Hippocampal formation (tissue), 2 donors: ENCODE measurements at places on chromosomes 7 and 10.
A peak's percentile ranks its signal among the peaks of the same experiment; 100 is the strongest.

GRCh38 chr7:96401200-96401599 is 79.3 kb upstream of the SLC25A13 start:
- no peak for DNase-seq

DNA sequence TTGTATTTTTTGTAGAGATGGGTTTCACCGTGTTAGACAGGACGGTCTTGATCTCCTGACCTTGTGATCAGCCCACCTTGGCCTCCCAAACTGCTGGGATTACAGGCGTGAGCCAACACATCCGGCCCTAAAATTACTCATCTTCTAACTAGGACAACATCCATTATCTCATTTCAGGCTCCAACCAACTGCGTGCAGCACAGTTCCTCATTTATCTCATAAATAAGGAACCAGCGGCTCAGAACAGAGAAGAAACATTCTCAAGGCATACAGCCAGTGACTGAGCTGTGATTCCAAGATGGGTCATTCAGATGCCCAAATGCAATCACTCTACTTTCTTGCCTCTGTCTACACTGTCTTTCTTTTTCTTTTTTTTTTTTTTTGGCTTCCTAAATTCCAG is 356.1 kb downstream of the ELMO1 start:
- no peak for DNase-seq

GRCh38 chr10:122098924-122099323 is 110.0 kb downstream of the TACC2 start:
- no peak for DNase-seq

DNA sequence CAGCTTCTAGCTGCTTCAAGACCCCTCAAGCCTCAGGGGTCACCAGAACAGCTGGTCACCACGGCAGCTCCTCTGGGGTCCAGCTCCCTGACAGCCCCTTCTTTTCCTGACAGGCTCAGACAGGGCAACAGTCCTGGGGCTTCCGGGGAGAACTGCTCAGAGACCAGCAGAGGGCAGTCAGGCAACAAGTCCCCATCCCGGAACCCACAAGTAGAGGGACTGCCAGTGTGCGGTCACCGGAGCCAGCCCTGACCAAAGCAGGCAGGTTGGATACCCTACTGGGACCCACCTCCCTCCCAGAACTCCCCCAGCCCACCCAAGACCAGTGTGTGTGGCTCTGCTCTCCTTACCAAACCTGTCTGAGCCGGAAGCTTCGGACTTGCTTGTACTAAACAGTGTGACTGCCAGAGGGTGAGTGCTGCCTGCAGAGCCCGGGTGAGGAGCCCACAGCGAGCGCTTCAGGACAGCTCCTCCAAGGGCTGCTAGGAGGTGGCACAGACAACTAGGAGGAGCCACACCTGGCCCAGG is 40.3 kb downstream of the YKT6 start:
- peak; percentile 47 for DNase-seq

DNA sequence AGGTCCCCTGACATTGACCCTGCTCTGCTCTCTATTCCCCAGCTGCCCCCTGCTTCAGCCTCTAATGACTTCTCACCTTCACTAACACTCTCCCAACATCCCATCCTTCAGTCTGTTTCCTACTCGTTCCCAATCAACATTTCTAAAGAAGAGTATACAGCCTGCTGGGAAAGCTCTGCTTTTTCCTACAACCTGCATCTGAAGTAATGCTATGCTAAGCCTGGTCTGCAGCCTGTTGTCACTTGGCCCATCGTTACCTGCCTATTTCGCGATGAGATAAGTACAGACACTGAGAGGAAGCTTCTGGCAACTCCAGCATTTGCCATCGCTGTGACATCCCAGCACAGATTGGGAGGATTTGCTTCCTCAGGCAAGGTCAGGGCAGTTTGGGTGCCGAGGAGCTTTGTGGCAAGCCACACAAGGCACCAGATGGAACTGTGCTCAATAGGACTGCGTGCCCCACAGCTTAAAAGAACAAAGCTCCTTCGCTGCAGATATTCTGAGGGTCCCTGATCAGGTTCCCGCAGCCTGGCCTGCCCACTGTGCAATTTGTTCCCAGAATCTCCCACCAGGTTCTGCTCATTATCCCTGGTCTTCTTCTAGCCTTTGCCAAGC is 51.4 kb downstream of the PKD1L1 start:
- DNase-seq, result no peak

- no peak for DNase-seq
These were observed 12.2 kb upstream of the RSBN1L start for GRCh38 chr7:77684030-77684429.

GRCh38 chr7:76123316-76123715 is 75.4 kb downstream of the MDH2 start:
- DNase-seq, result no peak

DNA sequence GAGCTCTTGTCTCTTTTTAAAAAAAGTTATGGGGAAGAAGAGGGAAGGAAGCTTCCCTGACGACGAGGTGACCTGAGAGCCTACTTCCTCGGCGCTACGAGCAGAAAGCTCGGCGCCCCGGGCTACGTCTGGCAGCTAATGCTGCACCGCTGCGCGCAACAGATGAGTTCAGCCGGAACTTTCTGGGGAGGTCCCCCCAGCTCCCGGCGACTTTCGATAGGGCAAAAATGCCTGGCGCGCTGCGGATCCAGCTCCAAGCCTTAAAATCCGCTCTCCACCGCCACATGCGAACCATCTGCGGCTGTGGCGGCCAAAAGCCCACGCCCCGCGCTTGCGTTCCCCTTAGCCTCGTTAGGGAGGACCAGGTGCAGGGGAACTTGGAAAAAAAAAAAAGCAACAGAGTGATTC is 621 bp downstream of the P4HA1 start:
- no peak for DNase-seq

GRCh38 chr10:132541601-132542011 is 4.0 kb downstream of the INPP5A start:
- DNase-seq, result no peak

GRCh38 chr10:86711513-86712316 is 43.4 kb downstream of the LDB3 start:
- DNase-seq, result no peak

- DNase-seq, result no peak
These were observed 229.7 kb upstream of the KCND2 start for GRCh38 chr7:120043250-120043649.

- no peak for DNase-seq
These were observed 83.9 kb downstream of the CXCL12 start for GRCh38 chr10:44300666-44301649.

DNA sequence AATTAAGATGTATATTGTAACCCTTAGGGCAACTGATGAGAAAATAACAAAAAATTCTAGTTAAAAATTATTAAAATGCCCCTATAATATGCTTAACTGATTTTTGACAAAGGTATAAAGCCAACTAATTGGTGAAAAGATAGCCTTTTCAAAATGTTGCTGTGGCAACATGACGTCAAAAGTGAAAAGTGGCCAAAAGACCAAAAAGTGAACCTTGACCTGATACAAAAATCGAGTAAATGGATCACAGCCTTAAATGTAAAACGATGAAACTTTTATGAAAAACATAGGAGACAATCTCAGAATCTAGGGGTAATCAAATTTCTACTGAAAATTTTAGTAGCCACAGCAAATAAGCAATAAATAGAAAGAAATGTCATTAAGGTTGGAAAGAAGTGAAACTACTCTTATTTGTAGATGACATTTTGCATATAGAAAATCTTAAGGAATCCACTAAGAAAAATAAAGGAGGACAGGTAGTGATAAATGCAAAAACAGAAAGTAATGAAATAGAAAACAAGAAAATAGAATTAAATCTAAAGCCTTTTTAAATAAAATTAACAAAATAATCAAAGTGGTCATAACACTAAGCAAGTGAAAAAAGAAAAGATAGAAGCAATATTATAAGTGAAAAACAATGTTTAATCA is 285.6 kb downstream of the ADK start:
- no peak for DNase-seq

GRCh38 chr7:1176891-1177373 is 16.9 kb upstream of the ZFAND2A start:
- DNase-seq, result no peak

DNA sequence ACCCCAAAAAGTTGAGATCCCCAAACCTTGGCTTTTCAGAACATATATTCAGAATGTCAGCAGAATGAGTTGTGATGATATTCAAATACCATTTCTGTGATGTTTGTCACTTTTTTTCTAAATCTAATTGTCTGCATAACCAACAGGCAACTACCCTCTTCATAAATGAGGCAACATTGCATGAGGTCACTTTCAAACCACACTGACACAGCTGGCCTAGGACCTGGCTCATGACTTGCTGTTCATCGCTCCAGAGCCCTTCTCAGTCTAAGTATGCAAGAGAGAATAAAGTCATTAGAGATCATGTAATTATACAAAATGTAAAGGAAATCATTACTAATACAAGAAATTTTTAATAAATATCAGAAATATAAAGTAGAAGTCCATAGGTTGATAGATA is 681.9 kb downstream of the GRM8 start:
- no peak for DNase-seq
